Adipose tissue (tissue), 3 donors: ENCODE measurements at places on chromosomes 3 and 15. TPM values are rescaled to one million over a fixed set of nuclear protein-coding genes. Genes with fewer than 3 reads are reported as not detected.

SRGAP3 gene
- polyA plus RNA-seq, result 1.7 TPM

UBA5 gene
- 36.4 TPM for polyA plus RNA-seq

GOLGA6L10 gene
- polyA plus RNA-seq, result 0.83 TPM

PLD1 gene
- polyA plus RNA-seq, result 11.9 TPM

ECE2 gene
- not detected for polyA plus RNA-seq

CLEC3B gene
- polyA plus RNA-seq, result 97.2 TPM

MUC20 gene
- 2.4 TPM for polyA plus RNA-seq

FBXO45 gene
- polyA plus RNA-seq, result 2.4 TPM

C2CD4A gene
- 0.46 TPM for polyA plus RNA-seq

IL17RD gene
- 0.60 TPM for polyA plus RNA-seq

RTP1 gene
- not detected for polyA plus RNA-seq

SLC27A2 gene
- 3.0 TPM for polyA plus RNA-seq

CCDC191 gene
- 2.1 TPM for polyA plus RNA-seq

ACTC1 gene
- polyA plus RNA-seq, result 0.83 TPM

ACTL6A gene
- 24.5 TPM for polyA plus RNA-seq

FEZF2 gene
- polyA plus RNA-seq, result not detected

MIX23 gene
- polyA plus RNA-seq, result 41.5 TPM

DUOX1 gene
- 0.20 TPM for polyA plus RNA-seq

PLAAT1 gene
- not detected for polyA plus RNA-seq

P4HTM gene
- polyA plus RNA-seq, result 11.7 TPM

SLC28A2 gene
- not detected for polyA plus RNA-seq

GOLGA8J gene
- polyA plus RNA-seq, result not detected

TRPM1 gene
- not detected for polyA plus RNA-seq

MAPKBP1 gene
- 4.0 TPM for polyA plus RNA-seq

ROPN1 gene
- not detected for polyA plus RNA-seq

MUSTN1 gene
- polyA plus RNA-seq, result 129 TPM

SOX2 gene
- polyA plus RNA-seq, result 0.67 TPM

GOLGA8K gene
- 0.33 TPM for polyA plus RNA-seq

LIPH gene
- polyA plus RNA-seq, result 1.6 TPM

ALDH1L1 gene
- 38.3 TPM for polyA plus RNA-seq

LCTL gene
- not detected for polyA plus RNA-seq

KBTBD13 gene
- polyA plus RNA-seq, result not detected

MEGF11 gene
- polyA plus RNA-seq, result 0.22 TPM

FILIP1L gene
- 8.4 TPM for polyA plus RNA-seq

SAMMSON gene
- not detected for polyA plus RNA-seq

PGBD4 gene
- polyA plus RNA-seq, result 0.61 TPM

LRRC3B gene
- 0.79 TPM for polyA plus RNA-seq
